Daoy (cell line): ENCODE measurements at places on chromosomes 3 and 15. TPM values are rescaled to one million over a fixed set of nuclear protein-coding genes. Genes with fewer than 3 reads are reported as not detected.

DNA sequence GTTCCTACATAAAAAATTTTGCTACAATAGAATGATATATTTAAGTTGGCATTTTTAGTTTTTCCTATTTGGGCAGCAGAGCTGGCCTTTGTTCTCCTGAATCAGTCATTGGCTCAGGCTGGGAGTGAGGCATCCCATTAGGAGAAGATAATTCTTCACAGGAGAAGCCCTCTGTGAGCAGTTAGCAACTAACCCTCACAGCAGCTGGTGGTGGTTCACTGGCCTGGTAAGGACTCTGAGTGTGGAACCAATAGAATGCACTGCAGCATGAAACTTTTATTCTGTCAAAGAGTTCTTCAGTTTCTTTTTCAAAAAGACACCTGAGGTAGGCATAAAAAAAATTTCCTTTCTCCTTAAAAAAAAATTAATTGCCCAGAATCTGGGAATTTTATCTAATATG lies 562.6 kb downstream of the ZNF385D start:
- no peak for DNase-seq

DNA sequence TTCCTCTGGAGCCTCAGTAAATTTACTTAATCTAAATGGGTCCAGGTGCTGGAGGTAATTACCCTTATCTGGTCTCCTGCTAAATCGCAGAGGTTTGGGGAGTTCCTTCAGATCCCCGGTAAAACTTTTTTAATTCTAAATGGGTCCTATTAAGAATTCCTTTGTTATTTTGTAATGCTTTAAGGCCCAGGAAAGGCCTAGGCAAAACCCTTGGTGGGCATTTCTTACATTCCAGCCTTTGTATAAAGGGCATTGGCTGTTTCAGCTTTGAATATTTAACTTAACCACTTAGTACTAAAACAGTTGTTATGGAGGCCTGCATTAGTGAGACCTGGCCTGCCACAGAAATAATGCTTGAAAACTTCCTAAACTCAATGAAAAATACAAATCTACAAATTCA lies 14.9 kb upstream of the ZNF662 start:
- no peak for DNase-seq

The SLC12A1 gene
- total RNA-seq = not detected in 2 replicates

- no peak for DNase-seq
Observed at GRCh38 chr3:69105320-69105719, 17.1 kb downstream of the LMOD3 start.

GRCh38 chr3:20873235-20873634 lies 687.2 kb upstream of the SGO1 start:
- DNase-seq = no peak

- no peak for DNase-seq
Observed at GRCh38 chr3:123672429-123673146, 87.7 kb upstream of the HACD2 start.

- no peak for DNase-seq
Observed at GRCh38 chr15:65197337-65197645, 12.1 kb upstream of the CLPX start.

The RLBP1 gene
- not detected in 2 replicates for total RNA-seq

DNA sequence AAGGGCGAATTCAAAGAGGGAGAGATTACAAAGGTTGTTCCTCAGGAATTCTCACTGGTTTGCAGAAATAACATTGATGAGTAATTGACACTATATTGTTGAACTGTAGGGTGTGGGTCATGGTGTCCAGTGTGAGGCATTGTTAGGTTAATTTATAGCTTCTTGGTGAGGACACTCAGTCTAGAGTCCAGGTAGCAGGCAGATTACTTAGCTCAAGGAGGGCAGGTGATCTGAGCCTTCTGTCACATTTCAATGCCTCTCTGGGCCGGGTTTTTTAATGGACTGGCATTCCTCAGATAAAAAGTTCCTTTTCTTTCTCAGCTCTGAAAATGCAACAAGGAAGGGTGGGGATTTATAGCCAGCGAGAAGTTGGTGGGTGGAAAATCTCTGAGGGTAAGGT lies 194.2 kb upstream of the PROK2 start:
- DNase-seq = no peak

The SLCO2A1 gene
- 1.4 and 4.8 TPM in 2 replicates for total RNA-seq

The LPP gene
- 18.1 and 45.7 TPM in 2 replicates for total RNA-seq

- DNase-seq = peak; percentile 21
Observed at GRCh38 chr15:67199881-67200763, 54.3 kb downstream of the AAGAB start.

DNA sequence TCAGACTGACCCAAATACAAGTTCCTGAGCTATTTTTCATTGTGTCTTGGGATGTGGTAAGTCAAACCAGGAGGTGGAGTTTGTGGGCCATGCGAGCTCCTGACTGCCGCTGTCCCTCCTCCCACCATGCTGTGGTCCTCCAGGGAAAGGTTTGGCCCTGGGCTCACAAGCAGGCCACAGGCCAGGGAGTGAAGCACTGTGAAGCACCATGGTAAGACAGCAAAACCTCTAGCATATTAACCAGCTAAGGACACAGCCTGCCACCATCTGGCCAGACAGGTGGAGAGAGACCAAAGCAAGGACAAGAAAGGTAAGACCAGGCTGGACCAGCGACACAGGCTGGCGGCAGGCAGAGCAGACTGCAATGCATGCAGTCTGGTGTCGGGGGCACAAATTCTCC lies 15.3 kb downstream of the RAB43 start:
- DNase-seq = no peak

DNA sequence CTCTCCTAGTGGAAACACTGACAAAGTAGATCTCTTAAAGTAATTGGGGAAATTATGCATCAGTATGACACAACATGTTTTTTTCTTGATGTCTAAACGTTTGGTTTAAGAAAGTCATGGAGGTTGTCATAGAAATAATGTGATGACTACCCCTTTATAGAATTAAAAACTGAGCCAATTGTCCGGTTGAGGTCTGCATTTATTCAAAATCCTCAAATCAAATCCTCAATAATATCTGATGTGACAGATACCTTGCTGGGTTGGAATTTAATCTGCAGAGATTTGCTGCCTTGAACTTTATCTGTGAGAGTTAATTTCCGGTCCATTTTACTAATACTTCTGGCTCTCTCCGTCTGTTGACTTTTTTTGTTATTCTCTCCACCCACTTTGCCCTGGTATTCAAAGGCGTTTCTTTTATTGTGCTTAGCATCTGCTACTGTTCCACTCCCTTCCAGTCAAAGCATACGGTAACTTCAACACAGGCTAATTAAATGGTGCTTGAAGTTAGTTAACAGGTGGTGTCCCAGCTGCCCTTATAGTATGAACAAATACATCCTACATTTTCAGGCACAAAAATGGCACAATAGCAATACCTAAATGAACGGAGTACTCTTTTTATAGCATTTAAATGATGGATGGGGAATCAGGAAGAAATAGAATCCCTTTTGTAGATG lies 628.3 kb downstream of the ROBO1 start:
- DNase-seq = no peak

GRCh38 chr15:88426304-88426703 lies 40.9 kb downstream of the MRPL46 start:
- DNase-seq = no peak

DNA sequence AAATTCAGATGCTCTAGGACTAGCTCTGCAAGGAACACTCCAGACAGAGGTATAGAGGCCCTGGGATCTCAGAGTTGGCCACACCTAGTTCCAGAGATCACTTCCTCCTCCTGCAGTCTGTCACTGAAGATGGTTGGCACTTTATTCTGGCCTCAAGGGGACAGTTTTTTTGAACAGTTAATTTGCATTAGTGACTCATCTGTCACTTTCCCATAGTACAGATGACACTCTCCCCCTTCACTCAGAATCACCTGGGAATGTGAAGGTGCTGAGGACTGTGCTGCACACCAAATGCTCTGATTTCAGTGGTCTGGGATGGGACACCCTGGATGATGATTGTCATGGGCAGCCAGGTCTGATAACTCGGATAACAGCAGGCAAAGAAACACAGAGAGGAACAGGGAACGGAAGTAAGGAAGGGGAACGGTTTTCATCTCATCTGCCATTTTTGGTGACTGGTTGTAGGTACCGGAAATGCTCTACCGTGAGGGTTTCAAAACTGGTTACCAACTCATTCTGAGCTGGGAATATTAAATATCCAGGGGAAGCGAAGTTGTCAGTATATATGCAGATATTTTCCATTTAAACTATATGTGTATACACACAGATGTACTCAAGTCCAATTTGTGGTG lies 232.5 kb upstream of the ST8SIA2 start:
- DNase-seq = no peak

DNA sequence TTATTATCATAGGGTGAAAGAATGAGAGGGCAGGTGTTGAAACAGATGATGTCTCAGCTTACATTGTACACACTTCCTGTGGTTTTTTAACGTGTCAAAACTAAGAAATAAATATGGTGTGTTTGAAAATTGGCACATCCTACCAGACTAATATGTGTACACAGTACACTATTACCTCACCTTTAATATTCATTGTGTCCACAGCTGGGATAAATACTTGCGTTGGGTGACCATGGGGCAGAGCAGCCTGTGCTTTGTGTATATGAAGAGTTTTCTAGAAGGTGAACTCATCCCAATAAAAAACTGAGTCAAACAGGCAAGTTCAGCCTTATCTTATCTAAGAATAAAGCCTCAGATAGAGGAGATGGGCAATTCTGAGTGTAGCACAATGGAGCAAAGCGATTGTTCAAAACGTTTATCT lies 17.3 kb downstream of the SUCNR1 start:
- peak; percentile 51 for DNase-seq

- no peak for DNase-seq
Observed at GRCh38 chr3:123291404-123291803, 89.7 kb downstream of the SEC22A start.

DNA sequence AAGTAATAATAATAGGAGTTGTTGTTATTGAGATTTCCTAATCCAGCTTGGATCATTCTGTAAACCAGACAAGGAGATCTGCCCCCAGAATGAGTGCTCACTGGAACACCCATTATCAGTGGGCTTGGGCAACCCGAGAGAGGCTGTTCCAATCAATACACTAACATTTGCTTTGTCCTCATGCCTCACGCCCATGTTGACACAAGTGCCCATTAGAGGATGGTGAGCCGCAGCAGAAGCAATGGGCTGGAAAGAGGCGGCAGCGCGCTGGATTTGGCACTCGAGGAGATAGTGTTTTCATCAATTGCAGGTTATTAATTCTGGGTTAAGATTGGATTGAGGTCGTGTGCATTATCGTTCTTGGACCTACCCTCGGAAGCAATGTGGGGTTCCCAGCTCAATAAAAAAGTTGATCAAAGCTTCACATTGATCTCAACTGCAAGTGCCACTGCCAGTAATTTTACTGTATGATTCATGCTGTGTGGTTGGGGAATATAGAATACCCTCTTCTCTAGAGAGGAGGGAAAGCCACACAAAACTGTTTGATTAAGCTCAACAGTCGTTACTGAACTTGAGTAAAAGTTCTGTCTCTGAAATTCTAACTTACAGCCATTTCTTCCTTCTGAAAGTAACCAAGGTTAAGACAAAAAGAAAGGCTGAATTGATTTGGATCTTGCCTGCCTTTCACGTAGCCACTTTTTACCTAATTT lies 15.7 kb downstream of the LYZL4 start:
- DNase-seq = no peak

DNA sequence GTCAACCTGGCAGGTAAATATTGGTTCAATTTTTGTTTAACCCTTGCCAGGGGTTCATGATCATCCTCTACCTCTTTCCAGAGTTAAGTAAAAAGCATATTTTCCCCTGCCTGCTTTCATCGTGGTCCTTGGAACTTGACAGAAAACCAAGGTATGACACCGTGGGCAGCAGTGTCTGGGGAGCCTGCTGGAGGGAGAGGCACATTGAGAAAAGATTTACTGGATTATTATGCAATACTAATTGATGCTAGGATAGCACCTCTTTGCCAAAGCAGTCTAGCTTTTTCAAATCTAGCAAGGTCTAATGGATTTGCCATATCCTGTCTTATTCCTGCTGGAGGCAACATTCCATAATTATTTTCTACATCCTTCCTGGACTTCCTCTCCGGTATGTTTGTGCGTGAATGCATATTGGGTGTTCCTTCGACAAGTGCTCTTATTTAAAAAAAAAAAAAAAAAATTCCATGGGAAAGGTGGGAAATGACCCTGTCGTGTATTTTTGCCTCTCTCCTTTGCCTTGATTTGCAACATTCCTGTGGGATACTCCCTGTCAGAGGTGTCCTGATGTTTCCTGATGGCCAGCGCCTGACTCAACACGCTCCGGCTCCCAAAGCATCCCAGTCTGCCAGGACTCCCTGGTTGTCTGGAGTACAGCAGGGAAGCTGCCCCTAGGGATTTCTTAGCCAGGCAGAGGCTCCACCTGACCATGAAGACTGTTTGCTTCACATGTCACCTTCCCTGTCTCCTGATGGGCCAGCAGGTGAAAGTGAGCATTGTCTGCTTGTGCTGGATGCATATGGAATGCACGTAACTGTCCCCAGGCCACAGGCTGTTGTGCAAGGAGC lies 6.3 kb downstream of the BHLHE40 start:
- DNase-seq = peak; percentile 65

The ARPIN gene
- 3.3 and 4.1 TPM in 2 replicates for total RNA-seq

The ERICH6 gene
- total RNA-seq = not detected in 2 replicates

The ALDH1L1 gene
- total RNA-seq = 0.11 TPM in 1 of 2 replicates, not detected in the other

- no peak for DNase-seq
Observed at GRCh38 chr3:59810606-59811005, 760.8 kb upstream of the CFAP20DC start.

GRCh38 chr15:101018016-101018415 lies 98.9 kb downstream of the LRRK1 start:
- DNase-seq = no peak

DNA sequence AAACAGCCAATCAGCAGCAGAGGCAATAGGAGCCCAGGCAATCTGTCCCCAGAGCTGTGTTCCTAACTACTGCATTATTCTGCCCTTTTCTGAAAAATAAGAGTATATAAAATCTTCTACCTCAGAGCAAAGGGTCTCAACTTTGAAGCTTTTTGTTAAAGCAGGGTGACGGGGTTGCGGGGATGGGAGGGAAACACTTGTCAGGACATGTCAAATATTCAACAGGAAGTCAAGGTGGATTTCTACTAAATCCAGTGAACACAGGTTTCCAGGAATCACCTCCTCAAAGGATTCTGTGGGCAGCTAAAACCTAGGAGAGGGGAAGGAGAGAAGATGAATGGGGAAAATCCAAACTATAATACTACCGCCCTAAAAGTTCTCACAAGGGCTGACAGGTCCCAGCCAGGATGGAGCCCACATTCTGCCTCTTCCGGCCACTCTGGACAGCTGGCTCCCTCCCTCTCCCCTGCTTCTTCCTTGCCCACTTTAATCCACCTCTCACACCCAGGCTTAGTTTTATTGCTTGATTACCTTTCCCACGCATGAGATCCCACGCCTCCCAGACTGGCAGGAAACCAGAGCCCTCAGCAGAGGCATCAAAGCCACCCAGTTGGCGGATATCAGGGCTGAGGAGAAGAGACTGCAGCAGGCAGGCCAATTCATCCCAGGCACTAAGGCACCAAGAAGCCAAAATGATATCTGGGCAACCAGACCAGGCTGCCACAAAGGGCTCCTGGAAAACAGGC lies 77.2 kb downstream of the OSBPL10 start:
- peak; percentile 6 for DNase-seq

GRCh38 chr3:54999159-54999558 lies 71.3 kb upstream of the LRTM1 start:
- DNase-seq = peak; percentile 80

DNA sequence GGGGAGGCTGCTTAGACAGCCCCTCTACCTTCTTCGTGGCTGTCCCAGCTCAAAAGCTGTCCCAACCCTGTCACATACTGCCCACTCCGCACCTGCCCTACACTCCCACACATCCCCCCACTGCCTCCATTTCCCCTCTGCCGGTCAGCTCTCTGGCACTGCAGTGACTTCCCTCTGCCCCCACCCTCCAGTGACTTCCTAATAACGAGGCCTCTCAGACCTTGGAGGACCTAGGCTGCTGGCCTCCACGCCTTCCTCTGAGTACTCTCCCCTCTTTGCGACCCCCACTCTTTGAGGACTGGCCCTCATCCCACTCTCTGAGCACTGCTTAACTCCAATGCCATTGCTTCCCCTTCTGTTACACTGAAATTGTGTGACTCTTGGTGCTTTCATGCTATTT lies 45.3 kb downstream of the KY start:
- no peak for DNase-seq

The GHRL gene
- not detected in 2 replicates for total RNA-seq
